Stimulated activated CD4-positive, alpha-beta T cell treated with anti-CD3 and anti-CD28 coated beads, TNF-alpha, amount 100 ng/mL, for 1 hour (primary cell): ENCODE measurements at places on chromosomes 5 and 9.

DNA sequence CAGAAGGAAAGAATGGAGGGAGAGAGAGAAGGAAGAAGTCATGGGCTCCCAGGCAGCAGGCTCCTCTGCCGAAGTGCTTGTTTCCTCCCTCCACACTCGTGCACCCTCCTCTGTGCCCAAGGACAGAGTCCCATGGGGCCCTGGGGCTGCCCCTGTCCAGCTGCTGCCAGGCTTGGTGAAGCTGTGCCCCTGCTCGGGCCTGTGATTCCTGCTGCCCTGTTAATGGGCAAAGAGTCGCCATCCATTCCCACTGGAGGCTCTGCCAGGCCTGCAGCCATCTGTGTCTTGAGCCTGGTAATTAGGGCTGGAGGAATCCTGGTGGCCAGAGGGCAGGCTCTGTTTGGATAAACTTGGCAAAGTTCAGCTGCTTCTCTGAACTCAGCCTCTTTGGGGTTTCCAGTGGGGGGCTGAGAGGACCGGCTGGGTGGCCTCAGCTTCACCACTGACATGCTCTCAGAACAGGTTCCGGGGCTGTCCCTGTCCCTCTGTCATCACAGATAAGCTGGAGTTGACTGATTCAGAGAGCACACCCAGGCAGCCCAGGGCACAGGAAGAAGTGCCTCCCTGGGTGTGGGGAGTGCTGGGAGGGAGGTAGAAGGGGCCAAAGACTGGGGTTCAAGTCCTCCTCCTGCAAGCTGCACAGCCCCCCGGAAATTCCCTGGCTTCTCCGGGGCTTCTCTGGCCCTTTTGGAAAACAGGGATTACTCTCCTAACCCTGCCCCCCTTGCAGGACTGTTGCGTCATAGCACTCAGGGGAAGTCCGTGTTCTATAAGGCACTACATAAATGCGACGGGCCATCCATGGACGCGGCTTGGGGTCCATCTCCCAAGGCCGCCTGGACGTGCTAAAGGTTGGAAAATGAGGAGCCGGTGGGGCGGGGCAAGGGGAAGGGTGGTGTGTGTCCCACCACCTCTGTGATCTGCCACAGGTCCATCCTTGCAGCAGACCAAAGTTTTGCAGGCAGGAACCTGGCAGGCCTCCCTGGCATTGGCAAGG, 154.8 kb downstream of the PAX5 start:
- no peak for DNase-seq

GRCh38 chr5:112681481-112681908, 56.2 kb upstream of the APC start:
- no peak for DNase-seq

GRCh38 chr9:112542593-112543292, 56.1 kb downstream of the KIAA1958 start:
- no peak for DNase-seq

GRCh38 chr5:176427971-176428370, 11.6 kb upstream of the CLTB start:
- no peak for DNase-seq

DNA sequence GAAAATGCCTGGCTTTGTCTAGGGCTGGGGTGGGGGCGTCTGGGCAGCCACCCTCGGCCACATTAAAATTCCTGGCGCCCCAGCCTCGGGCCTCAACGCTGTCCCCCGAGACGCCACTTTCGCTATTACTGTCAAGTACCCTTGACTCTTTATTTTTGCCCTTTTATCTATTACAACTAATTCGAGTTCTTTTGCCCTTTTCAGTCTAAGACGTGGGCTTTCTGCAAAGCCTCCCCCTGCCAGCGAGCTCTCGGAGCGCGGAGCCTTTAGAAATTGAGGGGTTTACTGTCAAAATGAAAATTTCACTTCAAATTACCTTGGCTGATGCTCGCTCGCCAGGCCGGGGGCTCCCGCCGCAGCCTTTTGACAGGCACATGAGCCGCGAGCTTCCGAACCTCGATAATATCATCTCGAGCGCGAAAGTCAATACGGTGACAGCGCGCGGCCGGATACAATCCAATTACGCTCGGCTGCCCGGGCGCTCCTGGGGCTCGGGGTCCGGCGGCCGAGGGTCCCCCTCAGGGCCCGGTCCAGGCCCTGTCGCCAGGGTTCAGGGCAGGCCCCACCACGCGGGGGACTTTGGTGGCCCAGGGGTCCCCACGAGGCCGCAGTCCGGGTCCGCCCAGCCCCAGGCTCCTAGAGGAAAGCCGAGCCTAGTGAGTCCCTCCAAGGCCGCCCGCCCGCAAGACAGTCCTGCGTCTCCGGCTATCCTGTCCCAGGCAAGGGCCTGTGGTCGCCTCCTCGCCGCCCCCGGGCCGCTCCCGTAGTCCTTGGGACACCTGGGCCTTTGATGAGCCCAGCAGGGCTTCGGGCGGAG, 6.7 kb downstream of the IRX4 start:
- no peak for DNase-seq

DNA sequence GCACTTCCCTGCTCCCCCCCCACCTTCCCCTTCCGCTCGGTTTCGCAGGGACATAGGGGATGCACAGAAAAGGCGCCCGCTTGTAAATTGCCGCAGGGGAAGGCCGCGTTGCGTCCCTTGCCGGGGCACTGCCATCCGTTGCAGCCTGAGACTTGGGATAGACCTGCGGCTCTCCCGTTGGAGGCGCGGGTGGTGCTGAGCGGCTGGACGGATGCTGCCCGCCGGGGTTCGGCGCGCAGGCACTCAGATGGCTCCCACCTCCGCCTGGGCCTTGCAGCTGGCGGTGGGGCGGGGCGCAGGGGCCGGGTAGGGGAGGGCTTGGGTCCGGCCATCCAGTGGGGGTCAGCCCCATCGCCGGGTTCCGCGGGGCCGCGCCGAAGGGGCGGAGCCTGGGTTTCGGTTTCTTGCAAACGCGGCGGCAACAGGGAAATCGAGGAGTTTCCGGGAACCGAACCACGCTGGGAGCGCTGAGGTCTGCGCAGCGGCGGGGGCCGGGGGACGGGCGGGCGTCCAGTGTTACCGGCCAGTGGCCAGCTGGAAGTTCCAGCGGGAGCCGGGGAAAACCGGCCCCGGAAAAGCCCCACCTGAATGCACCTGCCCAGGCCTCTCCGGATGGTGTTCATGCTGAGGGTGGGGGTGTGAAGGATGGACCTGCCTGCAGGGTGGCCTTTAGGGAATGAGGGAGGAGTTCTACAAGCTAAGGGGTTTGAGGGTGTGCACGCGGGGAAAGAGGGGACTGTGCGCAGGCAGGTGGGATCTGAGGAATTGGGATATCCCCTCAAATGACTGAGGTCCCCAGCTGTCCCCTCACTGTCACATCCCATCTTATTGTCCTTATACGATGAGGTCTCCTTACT, 6.3 kb upstream of the IRF1 start:
- DNase-seq = no peak

DNA sequence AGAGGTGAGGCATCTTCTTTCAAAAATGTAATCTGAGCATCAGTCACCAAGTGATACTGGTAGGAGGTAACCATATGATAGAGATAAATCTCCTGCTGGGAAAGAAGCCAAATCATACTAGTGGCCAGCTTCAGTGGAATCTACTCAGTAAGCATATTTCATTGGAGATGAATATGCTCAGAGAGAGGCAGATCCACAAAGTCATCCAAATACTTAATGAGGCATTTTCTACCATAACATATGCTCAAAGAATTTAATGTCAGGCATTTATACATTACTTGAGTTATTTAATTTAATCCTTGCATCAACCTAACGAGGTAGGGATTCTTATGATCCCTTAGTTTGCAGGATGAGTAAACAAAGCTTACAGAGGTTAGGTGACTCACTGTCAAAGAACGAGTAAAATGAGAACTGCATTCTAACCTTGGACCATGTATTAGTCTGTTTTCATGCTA, 50.9 kb upstream of the DMRTA1 start:
- DNase-seq = no peak

DNA sequence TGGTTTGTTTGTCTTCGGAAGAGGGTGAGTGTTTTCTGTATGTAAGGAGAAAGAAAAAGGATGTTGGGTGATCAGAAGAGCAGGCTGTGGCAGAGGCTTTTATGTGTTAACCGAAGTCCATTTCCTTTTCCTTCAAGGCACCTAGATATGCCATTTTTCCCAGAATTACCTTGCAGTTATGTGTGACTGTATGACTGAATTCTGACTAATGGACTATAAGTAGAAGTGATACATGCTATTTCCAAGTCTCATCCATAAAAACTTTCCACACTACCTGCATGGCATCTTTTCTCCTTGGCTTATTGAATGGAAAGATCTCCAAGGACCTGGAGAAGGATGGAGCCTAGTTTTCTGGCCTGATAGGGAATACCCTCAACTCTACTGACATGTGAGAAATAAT, 10.6 kb upstream of the NDUFS4 start:
- no peak for DNase-seq

- DNase-seq = no peak
Measured at GRCh38 chr5:171570244-171570825, 150.9 kb downstream of the FGF18 start.

DNA sequence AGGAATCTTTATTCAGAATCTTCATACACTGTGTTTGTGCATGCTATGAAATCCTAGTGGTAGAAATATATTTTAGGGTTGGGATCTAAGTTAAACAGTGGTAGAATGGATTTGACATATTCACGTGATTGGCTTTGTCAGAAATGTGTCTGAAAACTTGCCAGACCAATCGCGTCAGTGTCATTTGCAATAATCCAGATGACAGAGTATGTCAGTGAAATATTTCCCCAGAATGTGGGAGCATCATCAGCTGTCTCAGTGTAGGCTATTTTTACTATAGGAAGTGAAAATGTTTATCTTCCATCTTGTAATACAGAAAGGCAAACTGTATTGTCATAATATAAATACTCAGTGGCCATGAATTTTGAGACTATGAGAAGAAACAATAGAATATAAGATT, 220.6 kb upstream of the EDIL3 start:
- DNase-seq = no peak

GRCh38 chr9:128099932-128100491, 27.5 kb downstream of the PTGES2 start:
- DNase-seq = no peak

DNA sequence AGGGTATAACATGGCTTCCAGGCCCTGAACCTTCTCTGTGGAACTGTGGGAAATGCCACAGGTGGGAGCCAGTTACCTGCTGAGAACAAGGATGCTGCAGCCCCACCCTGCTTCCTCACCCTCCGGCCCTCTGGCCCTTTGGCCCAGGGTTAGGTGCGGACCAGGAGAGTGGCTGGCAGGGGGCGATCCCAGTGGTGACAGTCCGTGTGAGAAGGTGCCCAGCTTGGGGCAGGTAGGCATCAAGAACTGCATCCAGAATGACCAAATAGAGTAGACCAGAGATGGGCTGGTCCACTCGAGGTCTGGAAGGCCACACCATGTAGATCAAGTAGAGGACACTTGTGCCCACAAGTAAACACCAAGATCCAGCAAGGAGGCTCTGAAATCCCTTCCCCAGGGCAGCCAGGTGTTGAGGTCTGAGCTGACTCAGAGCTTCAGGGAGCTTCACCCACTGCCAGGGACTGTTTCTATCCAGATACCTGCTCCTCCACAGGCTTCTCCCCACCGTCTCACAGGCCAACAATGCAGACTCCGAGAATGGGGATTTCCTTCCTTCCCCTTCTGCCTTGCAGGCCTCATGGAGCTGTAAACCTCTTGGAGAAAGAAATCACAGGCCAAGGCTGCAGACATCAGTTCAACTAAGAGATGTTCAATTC, 61.4 kb upstream of the ZSWIM6 start:
- DNase-seq = no peak

- DNase-seq = no peak
Measured at GRCh38 chr5:178449163-178450070, 140.8 kb downstream of the COL23A1 start.

DNA sequence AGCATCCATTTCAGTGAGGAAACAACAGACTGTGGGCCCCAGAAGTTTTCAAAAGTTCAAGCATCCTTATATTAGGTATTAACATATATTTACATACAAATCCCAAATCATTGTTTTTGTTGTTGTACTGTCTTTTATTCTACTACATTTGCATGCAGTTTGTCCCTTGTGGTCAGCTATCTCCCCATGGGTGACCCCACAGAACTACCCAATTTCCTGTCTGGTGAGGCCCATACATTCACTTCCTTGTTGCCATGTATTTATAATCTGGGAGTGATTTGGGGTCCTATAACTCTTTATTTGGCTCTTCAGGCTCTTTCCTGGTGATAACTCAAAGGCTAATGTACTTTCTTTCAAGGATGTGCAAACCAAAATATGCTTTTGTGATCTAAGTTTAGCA, 3.3 kb upstream of the CD180 start:
- DNase-seq = no peak

GRCh38 chr5:58260243-58260642, 199.6 kb downstream of the PLK2 start:
- no peak for DNase-seq

GRCh38 chr9:84697509-84698114, 28.1 kb downstream of the NTRK2 start:
- no peak for DNase-seq

- DNase-seq = no peak
Measured at GRCh38 chr5:21654-22233, 70.2 kb upstream of the PLEKHG4B start.
